ENCODE measurements at places on chromosomes 5 and 9.

GRCh38 chr5:157072508-157072907, 13.6 kb upstream of the HAVCR1 start:
- no peak for DNase-seq

DNA sequence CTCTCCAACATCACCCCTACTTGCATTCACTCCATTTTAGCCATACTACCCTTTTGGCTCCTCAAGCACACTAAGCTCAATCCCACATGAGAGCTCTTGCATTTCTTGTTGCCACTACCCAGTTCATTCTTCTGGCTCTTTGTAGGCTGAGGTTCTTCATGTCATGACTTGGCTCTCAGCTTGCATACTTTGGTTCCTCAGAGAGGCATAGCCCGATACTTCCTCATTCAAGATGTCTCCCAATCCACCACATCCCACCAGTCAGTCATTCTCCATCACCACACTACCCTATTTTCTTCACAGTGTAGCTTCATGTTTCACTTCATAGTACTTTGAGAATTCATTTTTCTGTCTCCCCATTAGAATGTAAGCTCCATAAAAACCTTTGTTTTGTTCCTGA, 116.7 kb downstream of the NR6A1 start:
- no peak for DNase-seq

- DNase-seq: no peak
Measured at GRCh38 chr9:72575666-72576065, 54.3 kb downstream of the TMC1 start.

- DNase-seq: peak; percentile 55
Measured at GRCh38 chr5:36882250-36882649, 5.7 kb downstream of the NIPBL start.

DNA sequence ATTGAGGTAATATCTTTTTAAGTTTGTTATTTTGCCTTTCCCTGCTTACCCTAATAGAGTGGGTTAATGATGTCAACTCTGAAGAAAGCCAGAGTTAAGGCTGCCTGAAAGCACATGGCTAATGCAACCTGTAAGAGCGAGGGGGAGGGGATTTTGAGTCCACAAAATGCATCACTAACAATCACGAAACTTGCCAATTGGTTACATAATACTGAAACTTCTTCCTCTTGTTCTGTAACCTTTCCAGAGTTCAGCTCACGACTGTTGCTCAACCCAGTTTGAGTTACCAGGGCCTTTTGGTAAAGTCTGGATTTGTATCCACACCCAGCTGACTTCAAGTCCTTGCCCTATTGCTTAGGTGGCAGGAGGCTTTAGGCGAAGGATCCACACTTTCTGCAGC, 308.8 kb downstream of the EFNA5 start:
- DNase-seq: peak; percentile 28

GRCh38 chr5:170749911-170750431, 33.6 kb upstream of the GABRP start:
- DNase-seq: no peak

GRCh38 chr9:79259858-79260257, 311.9 kb upstream of the TLE4 start:
- DNase-seq: no peak

GRCh38 chr9:128505414-128505765, 871 bp downstream of the GLE1 start:
- no peak for DNase-seq

DNA sequence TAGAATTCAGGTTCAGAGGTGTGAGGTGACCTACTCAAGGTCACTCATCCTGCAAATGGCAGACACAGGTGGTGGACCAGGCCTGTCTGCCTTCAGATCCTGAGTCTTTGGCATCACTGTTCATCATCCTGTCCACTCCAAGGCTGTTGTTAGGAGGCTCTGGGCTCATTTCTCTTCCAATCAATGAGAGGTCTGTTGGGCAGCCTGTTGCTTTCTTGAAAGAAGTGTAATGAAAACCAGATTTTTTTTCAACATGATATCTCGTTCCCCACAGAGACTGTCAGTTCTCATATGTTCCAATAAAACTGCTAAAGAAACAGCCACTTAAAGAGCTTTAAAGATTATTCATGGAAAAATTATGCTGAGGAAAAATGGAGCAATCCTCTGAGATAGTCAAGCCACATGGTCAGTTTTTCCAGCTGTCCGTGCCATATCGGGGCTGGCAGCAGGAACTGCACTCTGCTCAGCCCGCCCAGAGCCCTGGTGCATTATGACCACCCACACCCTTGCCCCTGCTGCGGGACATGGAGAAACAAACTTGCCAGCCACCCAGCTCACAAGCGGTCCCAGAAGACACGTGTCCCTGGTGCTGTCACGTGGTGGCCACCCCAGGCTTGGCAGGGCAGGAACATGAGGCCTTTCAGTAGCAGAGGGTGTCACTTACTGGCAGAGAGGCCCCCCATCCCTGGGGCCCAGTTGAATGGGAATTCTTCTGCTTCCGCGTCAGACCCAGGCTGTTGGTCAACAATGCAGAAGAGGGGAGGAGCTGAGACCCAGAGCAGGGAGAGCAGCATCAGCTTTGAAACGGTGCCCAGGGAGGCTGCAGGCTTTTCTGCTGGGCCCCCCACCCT, 63.7 kb upstream of the ANGPTL2 start:
- DNase-seq: no peak

DNA sequence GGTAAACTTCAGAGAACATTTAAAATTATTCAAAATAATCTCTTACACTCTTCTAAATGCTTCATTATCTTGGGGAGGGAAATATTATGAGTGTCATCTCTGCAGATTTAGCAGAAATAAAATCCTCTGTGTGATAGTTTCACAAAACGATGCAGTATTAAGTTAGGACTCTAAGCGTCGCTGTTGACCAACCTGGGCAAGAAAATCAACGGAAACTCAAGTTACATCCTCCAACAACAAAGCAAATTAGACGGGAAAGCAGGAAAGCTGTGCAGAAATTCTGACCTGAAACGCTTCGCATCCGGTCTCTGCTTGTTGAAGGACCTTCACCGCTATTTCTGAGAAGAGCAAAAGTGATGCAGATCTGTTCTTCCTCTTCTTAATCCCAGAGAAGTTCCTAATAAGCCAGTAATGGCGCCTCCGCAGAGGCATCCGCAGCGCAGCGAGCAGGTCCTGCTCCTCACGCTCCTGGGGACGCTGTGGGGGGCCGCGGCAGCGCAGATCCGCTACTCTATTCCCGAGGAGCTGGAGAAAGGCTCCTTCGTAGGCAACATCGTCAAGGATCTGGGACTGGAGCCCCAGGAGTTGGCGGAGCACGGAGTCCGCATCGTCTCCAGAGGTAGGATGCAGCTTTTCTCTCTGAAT, at the start of gene PCDHGA6:
PCDHGA6 (plus strand) TSS at position 219 of the 645 bp plus-strand sequence; CDS start at position 412, 193 bp downstream.
- no peak for DNase-seq

- peak; percentile 38 for DNase-seq
Measured at GRCh38 chr9:98375138-98375726, 119.8 kb upstream of the TBC1D2 start.

DNA sequence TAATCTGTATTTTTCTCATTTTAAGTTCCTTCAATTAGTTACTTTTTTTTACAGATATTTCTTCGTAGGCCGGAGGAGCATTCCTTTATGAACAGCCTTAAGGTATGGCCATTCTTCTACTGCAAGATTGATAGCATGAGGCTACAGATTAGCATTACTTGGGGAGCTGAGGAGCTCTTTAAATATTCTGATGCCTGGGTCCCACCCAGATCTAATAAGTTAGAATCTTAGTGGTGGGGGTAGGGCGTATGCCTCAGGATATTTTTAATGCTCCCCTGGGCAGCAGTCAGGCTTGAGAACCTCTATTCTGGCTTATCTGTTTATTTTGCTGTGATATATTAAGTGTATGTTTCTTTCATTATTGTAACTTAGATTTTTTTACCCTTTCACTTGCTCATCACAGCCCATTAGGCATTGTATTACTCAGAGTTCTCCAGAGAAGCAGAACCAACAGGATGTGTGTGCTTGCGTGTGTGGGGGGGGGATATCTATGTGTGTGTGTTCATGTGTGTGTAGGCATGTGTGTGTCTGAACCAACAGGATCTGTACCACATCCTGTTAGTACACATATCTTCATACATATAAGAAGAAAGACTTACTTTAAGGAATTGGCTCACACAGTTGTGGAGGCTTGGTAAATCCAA, 91.8 kb upstream of the MTAP start:
- peak; percentile 24 for DNase-seq

GRCh38 chr5:11072076-11072475, 311.0 kb upstream of the DAP start:
- DNase-seq: no peak

- DNase-seq: no peak
Measured at GRCh38 chr5:89471541-89471940, 588.6 kb upstream of the MEF2C start.

DNA sequence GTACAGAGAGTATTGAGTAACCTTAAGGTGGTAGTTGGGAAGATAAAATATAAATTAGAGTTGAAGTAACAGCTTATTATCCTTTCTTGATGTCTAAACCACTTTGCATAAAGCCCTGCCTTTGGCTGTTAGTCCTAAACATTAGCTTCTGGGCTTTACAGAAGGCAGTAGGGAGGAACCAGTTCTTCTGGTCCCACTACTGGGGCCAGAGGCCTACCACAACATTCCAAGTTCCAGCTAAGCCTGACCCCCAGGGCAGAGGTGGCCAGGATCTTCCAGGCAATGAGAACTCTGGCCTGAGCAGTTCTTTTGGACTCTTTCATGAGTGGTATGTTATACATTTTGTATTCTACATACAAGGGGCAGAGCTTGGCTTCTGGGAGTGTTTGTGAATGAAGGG, 26.1 kb downstream of the DNAI1 start:
- DNase-seq: no peak

DNA sequence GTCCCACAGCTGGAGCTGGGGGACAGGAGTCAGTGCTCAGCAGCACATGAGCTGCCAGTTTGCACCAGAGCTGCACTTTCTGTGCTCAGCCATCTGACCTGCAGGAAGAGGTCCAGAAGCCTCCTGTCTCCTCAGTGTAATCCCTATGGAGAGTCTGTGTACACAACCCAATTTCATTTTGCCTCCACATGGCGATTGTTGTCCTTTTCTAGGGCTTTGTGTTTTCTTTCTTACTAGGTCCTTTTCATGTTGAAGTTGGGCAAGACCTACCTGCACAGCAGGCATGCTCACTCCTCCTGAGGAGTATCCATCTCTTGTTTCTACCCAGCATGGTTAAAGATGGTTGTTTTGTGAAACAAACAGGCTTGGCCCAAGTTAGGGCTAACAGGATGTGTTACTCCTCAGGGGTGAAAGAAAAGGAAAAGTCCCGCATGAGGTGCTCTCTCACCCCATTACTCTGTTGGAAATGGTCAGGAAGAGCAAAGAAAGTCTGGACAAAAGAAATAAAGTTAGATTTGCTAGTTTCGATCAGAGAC, 273.0 kb downstream of the TMEM167A start:
- DNase-seq: no peak

DNA sequence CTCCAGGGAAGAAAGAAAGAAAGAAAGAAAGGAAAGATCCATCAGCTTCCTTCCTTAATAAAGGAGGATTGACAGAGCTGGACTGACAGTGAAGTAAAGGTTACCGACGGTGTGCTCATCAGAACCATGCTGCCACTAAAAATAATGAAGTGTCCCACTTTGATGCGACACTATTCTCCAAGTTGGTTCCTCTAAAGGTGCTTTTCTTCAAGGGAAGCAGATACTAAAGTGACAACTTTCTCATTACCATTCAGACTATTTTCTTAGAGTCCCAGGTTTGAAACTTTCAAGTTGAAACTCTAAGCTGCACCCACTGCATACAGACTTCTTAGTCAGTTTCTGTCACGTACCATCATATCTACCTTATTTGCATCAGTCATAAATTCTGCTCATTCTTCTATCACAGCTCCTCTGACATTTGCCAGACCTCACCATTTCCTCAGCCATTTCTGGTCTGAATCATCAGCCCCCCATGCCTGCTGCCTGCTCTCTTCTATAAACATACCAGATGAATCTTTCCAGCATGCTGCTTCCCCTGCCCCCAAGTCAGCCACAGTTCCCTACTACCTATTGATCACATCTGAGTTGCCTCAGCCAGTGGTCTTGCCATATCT, 177.6 kb downstream of the DEPDC1B start:
- DNase-seq: peak; percentile 83

- peak; percentile 82 for DNase-seq
Measured at GRCh38 chr5:137743031-137743640, 7.2 kb upstream of the KLHL3 start.

- DNase-seq: peak; percentile 78
Measured at GRCh38 chr5:72018143-72018803, 89.0 kb upstream of the MAP1B start.

DNA sequence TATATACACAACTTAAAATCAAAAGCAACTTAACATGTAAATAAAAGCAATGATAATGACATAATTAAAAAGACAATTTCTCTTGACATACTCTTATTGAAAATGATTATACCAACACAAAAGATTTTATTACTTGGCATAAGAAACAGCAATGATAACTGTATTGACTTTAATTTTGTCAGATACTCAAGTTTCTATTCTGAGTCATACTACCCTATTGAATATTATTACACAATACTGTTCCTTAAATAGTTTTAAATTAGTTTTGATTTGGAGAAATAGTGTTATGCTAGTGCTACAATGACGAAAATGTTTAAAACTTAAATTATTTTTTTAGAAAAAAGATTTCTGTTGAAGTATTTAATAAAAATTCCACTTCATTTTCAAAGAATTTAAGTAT, 1319.3 kb upstream of the C9orf72 start:
- DNase-seq: no peak

GRCh38 chr5:168479166-168479565, 7.1 kb upstream of the RARS1 start:
- DNase-seq: no peak

GRCh38 chr5:55230086-55230629, 3.0 kb upstream of the MCIDAS start:
- peak; percentile 16 for DNase-seq

- no peak for DNase-seq
Measured at GRCh38 chr5:172864747-172865146, 30.7 kb downstream of the ERGIC1 start.

DNA sequence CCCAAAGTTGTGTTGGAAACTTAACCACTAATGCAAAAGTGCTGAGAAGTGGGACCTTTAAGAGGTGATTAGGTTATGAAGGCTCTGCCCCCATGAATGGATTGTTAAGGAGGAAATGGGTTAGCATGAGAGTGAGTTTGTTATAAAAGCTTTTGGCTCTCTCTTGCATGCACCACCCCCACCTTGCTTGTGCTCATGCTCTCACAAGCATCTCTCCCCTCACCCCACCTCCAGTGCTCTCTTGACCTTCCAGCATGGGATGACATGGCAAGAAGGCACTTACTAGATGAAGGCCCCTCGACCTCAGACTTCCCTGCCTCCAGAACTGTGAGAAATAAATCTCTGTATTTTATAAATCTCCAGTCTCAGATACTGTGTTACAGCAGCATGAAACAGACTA, 52.8 kb downstream of the RICTOR start:
- no peak for DNase-seq

All from GM12865 (cell line).